ENCODE measurements at places on chromosomes 3 and 15.

GRCh38 chr3:172527306-172527705 is 4.1 kb upstream of the TNFSF10 start:
- DNase-seq: no peak

DNA sequence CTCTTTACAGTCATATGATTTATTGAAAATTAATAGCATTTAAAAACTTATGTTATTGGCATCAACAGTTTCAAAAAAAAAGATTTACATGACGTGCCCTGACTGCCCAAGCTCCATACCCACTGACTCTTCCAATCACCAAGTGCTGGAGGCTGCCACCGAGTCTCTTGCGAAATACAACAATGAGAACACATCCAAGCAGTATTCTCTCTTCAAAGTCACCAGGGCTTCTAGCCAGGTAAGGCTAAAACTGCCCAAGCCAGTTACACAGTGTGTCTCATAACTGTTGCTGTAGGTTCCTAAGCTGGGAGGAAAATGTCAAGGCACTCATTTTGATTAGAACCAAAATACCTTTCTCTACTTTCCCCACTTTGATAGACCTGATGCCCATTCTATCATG is 4.5 kb downstream of the FETUB start:
- no peak for DNase-seq

- no peak for DNase-seq
Observed at GRCh38 chr3:58005669-58006068, 2.6 kb upstream of the FLNB start.

DNA sequence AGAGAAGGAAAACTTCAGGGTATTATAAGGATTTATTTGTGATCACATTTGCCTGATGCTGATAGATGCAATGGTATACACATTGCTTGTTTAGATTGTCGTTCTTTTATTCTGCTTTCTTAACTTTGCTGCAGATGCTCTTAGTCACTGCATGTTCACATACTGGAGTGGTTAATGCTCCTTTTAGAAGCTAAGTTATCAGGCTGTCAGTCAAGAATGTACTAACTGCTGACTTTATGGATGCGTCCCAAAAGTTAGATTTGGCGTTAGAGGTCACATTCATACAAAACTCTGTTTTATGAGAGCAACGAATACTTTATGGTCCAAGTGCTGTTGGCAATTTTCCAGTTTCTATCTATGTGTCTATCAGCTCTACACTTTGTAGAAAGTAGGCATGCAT is 160.7 kb downstream of the BBX start:
- DNase-seq: no peak

DNA sequence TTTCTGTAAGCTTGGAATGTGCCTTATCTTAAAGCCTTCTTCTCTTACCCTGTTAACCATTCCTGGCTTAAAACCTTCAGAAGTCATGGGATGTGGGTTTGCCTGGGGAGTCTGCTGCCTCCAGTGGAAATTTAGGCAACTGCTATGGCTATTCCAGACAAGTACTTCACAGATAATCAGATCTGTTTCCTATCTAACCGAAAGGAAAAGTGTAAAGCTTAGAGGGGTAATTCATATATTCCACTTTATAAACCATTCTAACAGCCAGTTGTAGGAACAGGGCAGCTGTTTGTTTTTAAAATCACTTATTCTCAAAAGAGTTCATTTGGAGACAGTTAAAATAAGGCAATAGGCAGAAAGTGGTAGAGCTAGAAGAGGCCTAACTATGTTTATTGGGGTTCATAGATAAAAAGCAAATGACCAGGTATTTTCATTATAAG is 219.9 kb downstream of the TCF12 start:
- peak; percentile 46 for DNase-seq

DNA sequence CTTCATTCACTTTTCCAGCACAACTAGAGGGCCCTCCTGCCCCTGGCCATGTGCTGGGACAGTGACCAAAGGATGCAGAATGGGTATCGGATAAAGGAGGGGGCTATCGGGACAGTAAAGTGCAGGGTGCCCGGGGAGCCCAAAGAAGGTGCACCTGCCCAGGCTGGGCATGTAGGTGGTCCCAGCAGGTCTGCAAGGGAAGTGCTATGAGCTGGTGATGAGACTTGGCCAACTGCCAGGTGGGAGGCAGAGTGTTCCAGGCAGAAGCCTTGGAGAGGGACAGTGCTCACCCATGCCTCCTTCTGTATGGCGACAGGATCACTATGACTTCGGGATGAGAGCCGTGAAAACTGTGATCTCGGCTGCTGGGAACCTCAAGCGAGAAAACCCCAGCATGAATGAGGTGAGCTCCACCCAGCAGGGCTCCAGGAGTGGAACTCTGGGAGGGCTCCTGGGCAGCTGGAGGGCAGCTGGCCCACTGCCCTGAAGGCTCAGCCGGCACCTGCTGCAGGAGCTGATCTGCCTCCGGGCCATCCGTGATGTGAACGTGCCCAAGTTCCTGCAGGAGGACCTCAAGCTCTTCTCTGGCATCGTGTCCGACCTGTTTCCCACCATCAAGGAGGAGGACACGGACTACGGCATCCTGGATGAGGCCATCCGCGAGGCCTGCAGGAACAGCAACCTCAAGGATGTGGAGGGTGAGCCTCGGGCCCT is 48.4 kb downstream of the DNAH1 start:
- no peak for DNase-seq

DNA sequence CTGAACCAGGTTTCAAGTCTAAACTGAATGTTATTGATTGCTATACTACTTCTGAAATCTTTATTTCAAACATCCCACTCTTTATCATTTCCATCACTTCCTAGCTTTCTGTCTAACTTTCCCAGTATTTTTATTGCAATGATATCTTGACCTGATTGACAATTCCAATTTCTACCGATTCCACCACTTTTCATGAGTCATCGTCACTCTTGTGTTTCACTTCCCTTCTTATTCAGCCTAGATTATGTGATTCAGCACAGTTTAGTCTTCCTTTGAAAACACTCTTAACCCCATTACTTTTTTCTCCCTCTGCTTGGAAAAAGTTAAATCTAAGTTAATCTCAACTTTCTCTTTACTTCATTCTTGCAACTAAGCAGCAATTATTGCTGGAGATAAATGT is 62.6 kb downstream of the SLC7A14 start:
- DNase-seq: no peak

DNA sequence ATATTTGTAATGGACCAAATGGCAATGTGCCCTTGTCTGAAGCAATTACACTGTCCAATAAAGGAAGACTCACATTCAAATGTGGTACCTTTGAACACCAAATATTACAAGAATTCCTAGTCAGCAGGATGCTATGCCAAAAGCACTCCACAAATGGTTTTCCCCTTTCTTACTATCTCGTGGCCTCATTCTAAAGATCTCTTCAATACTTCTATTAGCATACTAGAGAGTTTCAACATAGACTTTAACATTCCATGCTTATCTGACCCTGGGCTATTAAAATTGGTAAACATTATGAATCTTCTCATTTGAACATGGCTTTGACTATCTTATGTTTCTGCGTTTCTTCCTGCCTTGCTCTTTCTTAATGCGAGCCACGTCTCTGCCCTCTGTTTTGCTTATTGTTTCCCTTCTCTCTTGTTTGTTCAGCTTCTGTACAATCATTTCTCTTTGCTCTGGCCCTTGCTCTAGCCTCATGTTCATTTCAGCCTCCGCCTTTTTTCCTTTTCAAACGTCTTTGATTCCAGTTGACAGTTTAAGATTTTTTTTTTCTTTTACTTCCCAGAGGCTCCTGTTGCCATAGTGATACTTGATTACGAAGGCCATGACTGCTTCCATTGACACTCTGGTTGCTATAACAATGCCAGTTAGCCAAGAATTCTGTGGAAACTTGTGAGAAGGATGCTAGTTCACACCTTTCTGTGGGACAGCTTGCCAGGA is 49.5 kb upstream of the SLC9A9 start:
- DNase-seq: no peak

- no peak for DNase-seq
Observed at GRCh38 chr15:69756440-69756839, 303.8 kb downstream of the RPLP1 start.

- no peak for DNase-seq
Observed at GRCh38 chr3:181497358-181497757, 214.4 kb upstream of the SOX2 start.

GRCh38 chr3:182821221-182821981 is 28.1 kb downstream of the ATP11B start:
- DNase-seq: no peak
